Myocyte (in vitro differentiated cells): ENCODE measurements at places on chromosomes 2 and 18. TPM values are rescaled to one million over a fixed set of nuclear protein-coding genes. Genes with fewer than 3 reads are reported as not detected.

The KLHL41 gene
- 1,702 and 1,869 TPM in 2 replicates for total RNA-seq

DNA sequence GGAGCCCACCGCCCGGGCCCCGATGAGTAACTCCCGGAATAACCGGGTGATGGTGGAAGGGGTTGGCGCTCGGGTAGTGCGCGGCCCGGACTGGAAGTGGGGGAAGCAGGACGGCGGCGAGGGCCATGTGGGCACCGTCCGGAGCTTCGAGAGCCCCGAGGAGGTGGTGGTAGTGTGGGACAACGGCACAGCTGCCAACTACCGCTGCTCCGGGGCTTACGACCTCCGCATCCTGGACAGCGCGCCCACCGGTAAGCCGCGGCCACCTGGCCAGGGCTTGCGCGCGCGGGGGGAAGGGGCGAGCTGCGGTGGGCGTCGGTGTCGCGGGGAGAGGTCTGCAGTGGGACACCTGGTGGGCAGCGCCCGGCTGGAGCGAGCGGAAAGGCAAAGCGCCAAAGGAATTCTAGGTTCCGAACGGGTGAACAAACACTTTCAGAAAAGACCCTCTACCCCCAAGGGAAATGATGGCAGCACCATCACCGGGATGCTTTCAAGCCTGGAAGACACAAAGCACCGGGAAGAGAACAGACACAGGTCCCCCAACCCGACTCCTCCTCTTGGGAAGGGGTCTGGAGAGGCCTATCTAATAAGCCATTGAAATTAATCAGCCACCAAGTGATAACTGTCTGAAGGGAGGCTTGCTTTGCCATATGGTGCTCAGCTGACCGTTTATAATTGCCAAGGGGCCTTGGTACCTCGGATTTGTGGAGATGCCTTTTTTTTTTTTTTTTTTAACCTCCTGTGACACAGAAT is 1.1 kb downstream of the MIB1 start:
- DNase-seq = peak; percentile 34

DNA sequence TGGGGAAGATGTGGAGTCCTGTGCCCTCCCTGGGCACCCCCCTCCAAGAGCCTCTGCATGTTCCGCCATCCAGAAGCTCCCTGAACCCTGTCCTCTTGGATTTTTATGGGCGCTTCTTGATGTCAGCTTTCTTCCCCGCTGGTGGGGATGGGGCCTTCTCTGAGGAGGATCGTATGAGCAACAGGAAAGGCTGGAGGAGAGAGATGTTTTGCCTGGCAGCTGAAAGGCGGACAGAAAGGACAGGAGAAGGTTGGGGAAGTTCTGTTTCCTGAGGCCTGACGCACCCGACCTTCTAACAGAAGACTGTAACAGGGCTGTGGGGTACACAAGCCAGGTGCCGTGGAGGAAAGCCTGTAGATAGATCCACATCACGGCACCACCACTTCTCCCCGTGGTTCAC is 238.8 kb downstream of the LDLRAD4 start:
- no peak for DNase-seq

The SH2D6 gene
- total RNA-seq = 4.9 and 5.3 TPM in 2 replicates

- no peak for DNase-seq
Measured at GRCh38 chr2:81087646-81088045, 783.1 kb upstream of the LRRTM1 start.

GRCh38 chr2:181520253-181520652 is 63.1 kb downstream of the ITGA4 start:
- DNase-seq = no peak

The DUSP19 gene
- total RNA-seq = 5.3 and 5.9 TPM in 2 replicates

GRCh38 chr18:45621061-45621511 is 5.8 kb downstream of the SLC14A2 start:
- DNase-seq = peak; percentile 43

GRCh38 chr18:75210274-75211001 is at the start of gene TSHZ1:
Gene TSHZ1, plus strand, starts transcription at chr18:75210797. Its CDS starts 1,080 bp downstream, at chr18:75211877.
- DNase-seq = peak; percentile 87

- peak; percentile 62 for DNase-seq
Measured at GRCh38 chr2:212548455-212548819, 9.8 kb upstream of the ERBB4 start.

DNA sequence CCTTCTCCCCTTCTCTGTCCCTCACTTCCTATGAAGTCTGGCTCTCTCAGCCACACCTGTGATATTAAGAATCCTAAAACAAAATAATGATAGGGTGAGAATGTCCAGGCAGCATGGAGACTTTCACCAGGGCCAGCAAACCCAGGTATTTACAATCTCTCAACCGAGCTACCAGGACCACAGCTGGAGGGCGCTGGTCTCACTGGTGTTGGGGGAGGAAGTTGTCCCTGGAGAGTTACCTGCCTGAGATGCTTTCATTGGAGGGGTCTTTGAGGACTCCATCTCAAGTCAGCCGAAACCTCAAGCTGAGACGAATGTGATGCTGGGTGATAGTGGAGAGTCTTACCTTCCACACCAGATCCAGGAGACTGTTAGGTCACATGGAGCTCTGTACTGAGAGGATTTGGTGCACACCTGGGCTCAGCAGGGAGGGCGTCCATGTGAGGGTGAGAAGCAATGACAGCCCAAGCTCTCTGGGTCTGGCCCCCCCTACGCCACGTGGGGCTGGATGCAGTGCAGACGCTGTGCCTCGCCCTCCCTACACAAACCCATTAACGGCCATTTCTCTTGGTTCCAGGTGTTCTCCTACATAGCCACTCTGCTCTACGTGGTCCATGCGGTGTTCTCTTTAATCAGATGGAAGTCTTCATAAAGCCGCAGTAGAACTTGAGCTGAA is 27.4 kb downstream of the MAL start:
- DNase-seq = no peak

The SULT1C4 gene
- not detected in 2 replicates for total RNA-seq

The LAMA1 gene
- 0.56 and 0.62 TPM in 2 replicates for total RNA-seq

The RAB6C gene
- not detected in 2 replicates for total RNA-seq

- no peak for DNase-seq
Measured at GRCh38 chr2:31578316-31578715, 2.4 kb downstream of the SRD5A2 start.

The FOXI3 gene
- not detected in 2 replicates for total RNA-seq

GRCh38 chr2:148936857-148937450 is 61.9 kb downstream of the KIF5C start:
- no peak for DNase-seq
